ENCODE measurements at places on chromosomes 12 and 14.
A peak's percentile ranks its signal among the peaks of the same experiment; 100 is the strongest.

DNA sequence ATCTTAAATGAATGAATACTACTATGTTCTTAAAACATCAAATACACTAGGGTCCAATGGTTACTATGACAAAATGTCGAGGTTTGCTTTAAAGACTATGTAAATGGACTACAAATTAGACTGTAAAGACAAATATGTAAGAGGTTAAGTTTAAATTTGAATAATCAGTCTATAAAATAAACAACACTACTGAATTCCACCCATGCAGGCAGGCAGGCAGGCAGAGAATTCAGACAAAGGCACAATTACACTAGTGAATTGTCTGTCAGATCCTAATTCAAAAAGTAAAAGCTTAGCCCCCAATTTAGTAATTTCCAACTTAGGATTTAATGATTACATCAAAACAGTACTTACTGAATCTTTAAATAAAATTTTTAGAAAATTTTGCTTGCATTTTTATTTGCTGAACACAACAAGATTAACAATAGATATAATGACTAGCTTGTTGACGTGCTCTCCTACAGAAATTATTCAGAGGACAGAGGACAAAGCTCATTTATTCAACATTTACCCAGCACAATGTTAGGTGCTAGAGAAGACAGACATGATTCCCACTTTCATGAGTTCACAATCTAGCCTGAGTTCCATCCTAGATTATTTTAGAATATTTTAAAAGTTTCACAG is 97.4 kb downstream of the CDK17 start:
- DNase-seq = no peak

GRCh38 chr12:20187456-20187855 is 180.9 kb upstream of the PDE3A start:
- no peak for DNase-seq

- DNase-seq = no peak
Measured at GRCh38 chr14:100122481-100123223, 36.8 kb downstream of the DEGS2 start.

DNA sequence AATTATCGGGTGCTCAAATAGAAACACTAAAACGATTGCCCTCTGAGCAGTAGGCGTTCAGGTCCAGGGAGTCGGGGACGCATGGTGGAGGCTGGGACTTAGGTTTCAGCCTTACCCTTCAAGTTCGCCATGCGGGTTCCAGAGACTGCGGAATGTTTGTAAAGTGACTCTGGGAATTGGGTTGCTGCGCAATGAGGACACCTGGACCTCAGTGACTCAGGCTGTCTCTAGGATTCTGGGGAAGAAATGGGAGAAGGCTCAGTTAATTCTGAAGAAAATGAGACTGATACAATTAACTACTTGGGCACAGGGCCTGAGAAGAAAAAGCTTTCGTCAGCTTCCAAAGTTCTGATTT is 1.1 kb downstream of the LGALS3 start:
- DNase-seq = no peak

DNA sequence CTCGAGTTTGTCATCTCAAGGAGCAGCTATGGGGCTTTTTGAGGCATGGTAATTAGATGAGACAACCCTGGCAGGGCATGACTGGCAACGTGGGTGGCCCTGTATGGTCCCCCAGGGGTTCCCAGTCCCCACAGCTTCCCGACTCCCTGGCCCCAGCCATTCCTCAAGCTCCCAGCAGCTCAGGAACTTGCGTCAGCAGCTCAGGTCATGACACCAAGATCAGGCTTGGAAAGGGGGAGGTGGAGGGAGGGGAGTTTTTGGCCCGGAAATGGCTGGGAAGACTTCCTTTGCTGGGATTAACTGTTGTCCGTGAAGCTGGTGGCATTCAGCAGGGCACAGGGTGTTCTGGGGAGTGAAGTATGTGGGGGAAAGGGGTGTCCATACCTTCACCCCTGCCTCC is 10.4 kb upstream of the NRIP2 start:
- peak; percentile 84 for DNase-seq

- peak; percentile 53 for DNase-seq
Measured at GRCh38 chr12:94100990-94101737, 47.2 kb upstream of the PLXNC1 start.

DNA sequence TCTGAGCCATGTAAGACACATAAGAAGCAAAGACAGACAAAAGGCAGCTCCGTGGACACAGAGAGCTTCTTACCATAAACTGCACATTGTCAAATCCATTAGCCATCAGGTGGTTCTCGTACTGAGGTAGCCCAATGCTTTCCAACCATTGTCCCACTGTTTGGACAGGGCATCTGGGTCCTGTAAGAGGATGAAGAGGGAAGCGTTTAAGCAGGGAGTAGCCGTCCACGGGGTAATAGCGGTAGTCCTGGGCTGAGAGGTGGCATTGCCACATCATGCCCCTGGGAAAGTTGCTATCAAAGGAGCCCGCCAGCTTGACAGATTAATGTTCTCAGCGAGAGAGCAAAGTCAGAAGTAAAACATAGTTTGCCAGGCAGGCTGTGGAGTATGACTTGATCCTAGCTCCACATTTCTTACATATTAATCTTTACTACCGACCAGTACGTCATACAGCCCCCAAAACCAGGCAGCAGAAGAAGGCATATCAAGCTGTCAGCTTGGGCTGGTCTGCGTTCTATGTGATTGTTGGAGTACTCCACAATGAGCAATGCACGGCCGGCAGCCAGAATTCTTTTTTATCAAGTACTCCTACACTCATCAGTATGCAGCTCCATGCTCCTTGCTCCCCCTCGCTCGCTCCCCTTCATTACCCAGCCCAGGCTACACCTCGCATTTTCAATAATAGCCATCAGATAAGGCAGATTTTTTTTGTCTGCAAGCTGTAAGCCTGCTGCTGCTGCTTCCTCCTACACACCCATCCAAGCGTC is 493.2 kb upstream of the GARIN6 start:
- no peak for DNase-seq

GRCh38 chr14:48417715-48418500 is 742.5 kb upstream of the MDGA2 start:
- no peak for DNase-seq

DNA sequence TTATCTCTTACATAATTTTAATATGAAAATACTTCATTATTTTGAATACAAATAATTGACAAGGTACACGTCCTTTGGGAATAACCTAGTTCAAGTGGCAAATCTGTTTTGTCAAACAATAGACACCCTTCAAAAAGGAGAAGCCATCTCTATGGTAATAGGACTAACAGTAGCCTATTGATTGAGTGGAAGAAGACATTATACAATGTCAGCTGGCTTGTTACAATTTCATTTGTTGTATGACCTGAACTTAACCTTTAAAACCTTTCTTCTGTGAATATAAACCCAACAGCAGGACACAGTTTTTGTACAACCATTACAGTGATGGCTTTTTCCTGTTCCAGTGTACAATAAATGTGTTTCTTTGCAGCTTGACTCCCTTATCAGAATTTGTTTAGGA is 8.1 kb downstream of the TMEM260 start:
- no peak for DNase-seq

DNA sequence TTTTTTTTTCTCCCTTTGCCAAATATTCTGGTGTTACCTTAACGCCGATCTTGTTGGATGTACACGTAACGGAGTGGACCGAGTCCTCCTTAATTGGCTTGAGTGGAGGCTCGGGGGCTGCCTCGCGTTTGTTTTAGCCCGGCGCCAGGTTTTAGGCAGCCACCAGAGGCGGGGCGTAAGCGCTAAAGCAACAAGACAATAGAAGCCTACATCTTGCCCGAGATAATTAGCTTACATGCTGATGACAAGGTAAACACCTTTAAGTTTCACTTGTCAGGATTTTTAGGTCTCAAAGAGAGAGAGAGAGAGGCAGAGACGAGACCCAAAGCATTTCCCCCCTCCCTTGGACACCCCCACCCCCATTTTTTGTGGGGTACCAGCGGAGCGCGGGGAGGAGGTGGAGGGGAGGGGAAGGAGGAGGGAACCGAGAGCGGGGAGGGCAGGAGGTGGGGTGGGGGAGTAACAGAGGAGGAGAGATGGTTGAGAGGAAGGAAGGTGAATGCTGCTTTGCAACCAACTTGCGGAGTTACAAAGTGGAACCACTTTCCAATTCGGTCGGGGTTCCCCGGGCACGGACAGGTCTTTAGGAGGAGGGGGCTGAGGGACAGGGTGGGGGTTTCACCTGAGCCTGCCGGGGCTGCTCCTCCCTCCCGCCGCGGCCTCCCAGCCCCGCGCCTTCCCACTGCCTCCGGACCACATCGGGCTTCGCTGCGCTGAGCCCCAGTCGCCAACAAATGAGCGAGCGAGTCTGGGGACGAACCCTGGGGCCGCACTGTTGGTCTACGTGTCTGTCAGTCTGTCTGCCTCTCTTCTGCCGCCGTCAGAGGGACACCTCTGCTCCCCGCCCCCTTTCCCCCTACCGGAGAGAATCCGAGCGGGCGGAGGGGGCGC is at the start of gene NKX2-1:
TSS of gene NKX2-1 (minus strand) at position 802 of the 891 bp plus-strand sequence. CDS start at position 699, 103 bp downstream.
- no peak for DNase-seq

DNA sequence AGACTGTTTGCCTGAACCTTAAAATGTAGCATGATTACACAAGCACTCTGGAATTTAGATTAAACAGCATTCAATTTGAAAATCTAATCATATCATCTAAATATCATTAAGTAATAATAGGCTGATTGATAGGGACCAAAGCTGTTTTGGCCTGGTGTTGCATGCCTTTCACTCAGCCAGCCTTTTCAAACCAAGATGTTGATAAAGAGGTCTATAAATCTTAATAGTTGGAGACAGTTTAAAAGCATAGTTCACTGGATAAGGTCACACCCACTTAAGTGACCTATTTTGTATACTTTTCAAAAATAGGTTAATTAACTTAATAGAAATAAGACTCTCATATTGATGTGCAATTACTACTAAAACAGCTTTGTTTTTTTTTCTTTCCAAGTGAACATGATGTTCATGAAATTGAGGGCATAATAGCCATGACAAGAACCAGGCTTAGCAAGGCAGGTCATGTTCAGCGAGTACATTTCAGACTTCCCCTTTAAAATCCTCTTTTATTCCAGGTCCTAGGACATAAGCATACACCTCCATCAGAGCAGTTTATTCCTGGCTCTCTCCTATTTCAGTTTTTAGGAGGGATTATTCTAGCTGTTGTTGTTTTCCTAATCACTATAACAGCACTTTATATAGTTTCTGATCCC is 349.0 kb downstream of the RAD51B start:
- no peak for DNase-seq

DNA sequence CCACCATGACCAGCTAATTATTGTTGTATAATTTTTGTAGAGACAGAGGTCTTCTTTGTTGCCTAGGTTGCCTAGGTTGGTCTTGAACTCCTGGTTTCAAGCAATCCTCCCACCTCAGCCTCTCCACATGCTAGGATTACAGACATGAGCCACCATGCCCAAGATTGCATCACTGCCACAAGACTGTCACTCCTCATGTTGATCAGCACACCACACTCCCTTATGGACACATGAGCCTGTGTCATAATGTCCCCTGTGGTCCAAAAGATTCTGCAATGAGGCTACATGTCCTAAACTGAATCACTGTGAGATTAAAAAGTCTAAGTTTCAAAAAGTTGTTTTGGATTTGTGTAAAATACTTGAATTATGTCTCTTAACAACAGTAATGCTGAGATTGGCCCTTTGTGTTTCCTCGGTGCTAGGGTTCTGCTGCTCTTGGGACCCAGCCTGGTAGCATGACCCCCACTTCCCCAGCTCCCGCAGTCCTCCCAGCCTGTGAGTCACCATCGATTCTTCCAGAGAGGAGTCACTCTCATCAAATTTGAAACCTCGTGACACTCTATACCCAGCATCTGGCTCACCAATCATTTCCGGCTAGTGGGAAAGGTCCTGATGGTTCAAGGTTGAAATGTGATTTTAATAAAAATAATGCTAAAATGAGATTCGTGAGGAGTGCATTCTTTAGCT is 890.9 kb downstream of the VRK1 start:
- DNase-seq = no peak

DNA sequence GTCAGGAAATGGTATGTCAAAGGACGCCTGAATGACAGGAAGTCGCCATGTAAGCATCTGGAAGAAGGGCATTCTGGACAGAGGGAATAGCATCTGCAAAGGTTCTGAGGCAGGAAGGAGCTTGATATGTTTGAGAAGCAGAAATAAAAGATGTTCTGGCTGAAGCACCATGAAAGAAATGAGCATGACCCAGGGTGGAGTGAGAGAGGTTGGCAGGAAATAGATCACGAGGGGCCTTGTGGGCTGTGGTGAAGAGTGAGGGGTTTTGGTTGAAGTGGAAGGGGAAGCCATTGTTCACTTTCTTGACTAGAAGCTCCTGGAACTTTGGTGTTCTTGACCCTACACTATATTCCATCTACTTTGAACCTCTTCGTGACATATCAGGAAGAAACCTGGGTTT is 99.4 kb upstream of the PARP11 start:
- DNase-seq = no peak

GRCh38 chr12:40802656-40803055 is 110.4 kb downstream of the CNTN1 start:
- no peak for DNase-seq

DNA sequence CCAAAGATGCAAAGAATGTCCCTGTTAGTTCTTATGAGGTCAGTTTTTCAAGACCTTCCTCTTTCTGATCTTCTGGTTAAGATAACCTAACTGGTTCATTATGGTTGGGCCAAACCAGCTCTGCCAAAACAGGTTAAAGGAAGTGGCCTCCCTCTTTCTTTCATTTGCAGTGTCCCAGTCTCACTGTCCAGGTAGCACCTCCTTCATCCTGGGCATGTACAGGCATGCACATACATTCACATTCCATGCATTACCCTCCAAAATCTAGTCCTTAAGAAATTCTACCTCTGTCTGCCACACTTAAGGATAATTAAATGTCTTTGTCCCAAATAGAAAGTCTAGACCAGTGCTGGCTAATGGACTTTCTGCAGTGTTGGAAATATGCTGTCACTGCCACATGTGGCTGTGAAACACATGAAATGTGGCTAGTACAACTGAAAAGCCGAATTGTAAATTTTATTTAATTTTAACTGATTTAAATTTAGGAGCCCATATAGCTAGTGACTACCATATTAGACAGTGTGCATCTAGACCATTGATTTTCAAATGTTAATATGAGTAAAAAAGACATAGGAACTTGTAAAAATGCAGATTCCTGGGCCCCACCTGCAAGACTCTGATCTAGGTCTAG is 169.3 kb downstream of the PCNX1 start:
- DNase-seq = no peak

- no peak for DNase-seq
Measured at GRCh38 chr12:67067453-67068203, 201.5 kb upstream of the CAND1 start.

GRCh38 chr14:35958499-35958898 is 132.4 kb downstream of the BRMS1L start:
- no peak for DNase-seq

DNA sequence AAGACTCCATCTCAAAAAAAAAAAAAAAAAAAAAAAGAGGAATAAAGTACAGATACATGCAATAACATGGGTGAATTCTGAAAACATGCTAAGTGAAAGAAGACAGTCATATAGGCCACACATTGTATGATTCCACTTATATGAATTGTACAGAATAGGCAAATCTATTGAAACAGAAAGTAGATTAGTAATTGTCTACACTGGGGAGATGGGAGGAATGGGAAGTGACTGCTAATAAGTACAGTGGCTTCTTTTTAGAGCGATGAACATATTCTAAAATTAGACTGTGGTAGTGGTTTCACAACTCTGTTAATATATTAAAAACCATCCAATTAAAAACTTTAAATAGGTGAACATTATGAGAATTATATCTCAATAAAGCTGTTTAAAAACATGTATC is 74.4 kb downstream of the ANKS1B start:
- no peak for DNase-seq

- DNase-seq = no peak
Measured at GRCh38 chr12:122999986-123000420, 19.5 kb downstream of the ARL6IP4 start.

All from hepatic stellate cell (primary cell).